IMR-90 (cell line): ENCODE measurements at places on chromosomes 5 and 9. TPM values are rescaled to one million over a fixed set of nuclear protein-coding genes. Genes with fewer than 3 reads are reported as not detected.

- DNase-seq, result no peak
These were observed 23.5 kb downstream of the CPEB4 start for GRCh38 chr5:173911623-173912022.

DNA sequence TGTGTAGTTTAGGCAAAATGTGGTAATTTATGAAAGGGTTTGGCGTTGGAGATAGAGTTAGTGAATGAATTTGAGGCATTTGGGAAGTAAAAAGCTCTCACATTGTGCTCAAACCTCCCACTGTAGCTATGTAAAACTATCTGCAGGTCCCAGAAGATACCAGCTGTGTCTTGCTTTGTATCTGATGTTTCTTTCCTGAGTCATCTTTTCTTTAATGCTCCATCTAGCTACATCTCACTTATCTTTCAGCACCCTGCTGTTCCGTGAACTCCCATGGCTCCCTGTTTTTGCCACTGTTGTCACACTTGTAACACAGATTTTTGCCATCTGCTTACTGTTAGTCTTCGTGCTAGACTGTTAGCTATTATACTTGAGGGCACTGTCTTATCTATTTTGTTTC is 253.1 kb downstream of the NPR3 start:
- peak; percentile 59 for DNase-seq

Gene CDX1
- total RNA-seq, result 0.18 TPM in 1 of 2 replicates, not detected in the other

Gene HAPLN1
- total RNA-seq, result under 0.01 and 0.56 TPM in 2 replicates

- no peak for DNase-seq
These were observed 308.6 kb downstream of the FBXL7 start for GRCh38 chr5:15808577-15808976.

DNA sequence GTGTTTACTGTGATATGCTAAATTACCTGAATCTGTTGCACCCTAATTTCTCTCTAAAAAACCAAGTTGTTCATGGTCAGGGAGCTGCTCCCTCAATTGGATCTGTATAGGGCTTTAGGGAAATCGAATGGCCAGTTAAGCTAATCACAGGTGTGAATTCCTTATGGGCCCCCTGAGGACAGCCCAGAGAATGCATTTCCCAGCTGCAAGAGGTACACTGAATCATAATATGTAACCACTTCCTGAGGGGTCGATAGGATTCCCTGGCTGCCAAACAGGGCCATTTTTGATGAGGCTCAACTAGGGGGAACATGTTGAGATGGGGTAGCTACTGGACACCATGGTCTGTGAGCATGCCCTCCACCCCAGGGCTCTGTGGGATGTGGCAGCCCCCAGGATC is 478.6 kb downstream of the CCDC171 start:
- no peak for DNase-seq

GRCh38 chr9:93463638-93464248 is 10.4 kb upstream of the FAM120AOS start:
- DNase-seq, result no peak

DNA sequence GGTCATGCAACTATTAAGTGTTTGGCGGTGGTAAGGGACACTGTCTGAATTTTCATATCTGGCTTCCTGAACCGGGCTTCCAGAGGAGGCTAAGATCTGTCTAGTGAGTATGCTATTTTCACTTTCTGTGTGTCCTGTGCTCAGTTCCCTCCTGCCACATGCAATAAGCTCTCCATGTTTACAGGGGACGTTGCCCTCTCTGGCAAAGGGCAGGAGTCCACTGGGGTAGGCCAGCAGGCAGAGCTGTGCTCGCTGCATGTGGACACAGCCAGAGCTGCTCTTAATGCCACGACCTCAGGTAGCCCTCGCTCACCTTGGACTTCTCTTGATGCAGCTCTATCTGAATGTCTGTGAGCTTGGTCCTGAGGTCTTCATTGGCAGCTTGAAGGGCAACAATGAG is 111.2 kb downstream of the JAKMIP2 start:
- DNase-seq, result no peak

- DNase-seq, result no peak
These were observed 63.2 kb downstream of the MED27 start for GRCh38 chr9:132016456-132016855.

Gene LCN1
- total RNA-seq, result not detected in 2 replicates

DNA sequence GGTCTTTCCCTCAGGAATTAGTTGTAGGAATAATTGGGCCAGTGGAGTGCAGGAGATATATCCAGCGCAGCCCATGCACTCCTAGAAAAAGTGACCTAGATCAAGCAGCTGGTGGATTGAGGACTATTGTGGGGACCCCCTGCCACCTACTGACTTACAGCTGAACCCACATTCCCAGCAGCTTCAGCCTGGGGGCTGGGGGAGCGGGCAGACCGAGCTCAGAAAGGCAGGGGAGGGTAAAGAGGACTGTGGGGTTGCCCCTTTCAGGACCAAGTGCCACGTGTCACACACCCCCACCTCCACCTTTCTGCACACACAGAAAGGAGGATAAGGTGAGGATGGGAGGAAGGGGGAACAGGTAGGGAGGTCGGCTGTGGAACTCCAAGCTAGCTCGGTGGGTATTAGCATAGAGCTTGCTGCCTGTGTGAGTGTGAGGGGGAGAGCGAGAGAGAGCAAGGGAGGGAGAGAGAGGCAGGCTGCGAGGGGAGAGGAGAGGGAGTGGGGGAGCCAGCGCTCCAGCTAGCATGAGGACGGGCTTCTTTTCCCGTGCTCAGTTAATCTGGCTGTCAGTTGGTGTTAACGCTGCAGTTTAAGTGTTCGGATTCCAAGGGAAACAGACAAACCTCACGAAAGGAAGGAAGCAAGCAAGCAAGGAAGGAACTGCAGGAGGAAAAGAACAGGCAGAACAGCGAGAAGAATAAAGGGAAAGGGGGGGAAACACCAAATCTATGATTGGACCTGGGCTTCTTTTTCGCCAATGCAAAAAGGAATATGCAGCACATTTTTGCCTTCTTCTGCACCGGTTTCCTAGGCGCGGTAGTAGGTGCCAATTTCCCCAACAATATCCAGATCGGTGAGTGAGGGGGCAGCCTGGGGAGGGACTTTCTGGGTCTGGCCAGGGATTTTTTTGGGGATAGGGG is at the start of gene GRIA1:
Gene GRIA1 (plus strand): TSS at position 553 of the 920 bp plus-strand sequence.
- DNase-seq, result peak; percentile 9

DNA sequence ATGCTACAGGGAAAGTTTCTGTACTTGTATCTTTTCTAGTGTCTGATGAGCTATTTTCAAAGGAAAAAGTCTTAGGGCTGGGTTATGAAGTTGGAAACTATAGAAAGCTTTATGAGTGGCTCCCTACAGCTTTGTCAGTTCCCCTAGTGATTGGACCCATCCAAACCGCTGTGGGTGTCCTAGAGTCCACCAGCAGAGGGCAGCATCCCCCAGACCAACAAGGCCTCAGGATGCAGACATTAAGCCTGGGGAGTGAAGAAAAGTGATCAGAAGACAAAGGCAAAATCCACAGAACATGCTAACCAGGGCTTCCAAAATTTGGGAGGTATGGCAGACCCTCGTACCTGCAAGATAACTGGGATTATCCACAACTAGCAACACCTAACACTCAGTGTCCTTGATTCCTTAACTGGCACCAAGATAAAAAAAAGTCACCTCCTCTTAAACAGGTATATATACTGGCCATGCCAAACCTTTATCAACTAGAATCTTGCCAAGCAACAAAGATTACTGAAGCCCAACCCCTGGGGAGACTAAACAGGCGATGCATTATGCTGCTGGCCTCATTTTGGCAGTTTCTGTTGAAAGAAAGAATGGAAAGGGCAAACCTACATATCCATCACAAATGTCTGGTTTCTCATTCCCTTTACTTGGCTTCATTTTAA is 110.4 kb upstream of the NR5A1 start:
- peak; percentile 79 for DNase-seq

DNA sequence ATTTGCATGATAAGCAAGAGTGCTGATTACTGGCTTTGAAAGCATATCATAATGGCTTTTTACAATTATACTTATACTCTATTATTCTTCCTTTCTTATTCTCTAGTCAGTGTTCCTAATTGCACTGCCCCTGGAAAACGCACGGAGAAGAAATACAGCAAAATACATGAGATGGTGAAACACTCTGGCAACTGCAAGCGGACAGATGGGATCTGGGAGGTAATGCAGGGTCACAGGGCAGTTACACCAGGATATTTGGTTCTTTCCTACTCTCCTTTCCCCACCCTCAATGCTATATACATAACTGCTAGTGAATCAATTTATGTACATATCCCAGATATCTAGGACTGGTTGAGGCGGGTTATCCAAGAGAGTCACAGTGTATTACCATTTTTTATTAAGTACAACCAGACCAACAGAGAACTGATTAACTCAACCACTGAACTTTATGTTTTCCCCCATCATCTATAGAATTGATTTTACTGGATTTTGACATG is 423.7 kb downstream of the ZSWIM6 start:
- DNase-seq, result no peak

Gene ADGRD2
- total RNA-seq, result not detected in 2 replicates

GRCh38 chr9:119789987-119790386 is 420.8 kb upstream of the BRINP1 start:
- no peak for DNase-seq

Gene EIF4E1B
- not detected in 2 replicates for total RNA-seq

Gene ABLIM3
- total RNA-seq, result 33.3 and 34.2 TPM in 2 replicates

Gene ELOVL7
- 0.18 TPM in 1 of 2 replicates, not detected in the other for total RNA-seq

Gene IRX1
- total RNA-seq, result not detected in 2 replicates

Gene NMUR2
- total RNA-seq, result not detected in 2 replicates

Gene TMEM141
- total RNA-seq, result 37.2 and 39.1 TPM in 2 replicates

GRCh38 chr5:134046801-134047686 is 42.3 kb upstream of the VDAC1 start:
- DNase-seq, result no peak

Gene SLC25A2
- total RNA-seq, result 0.28 TPM in 1 of 2 replicates, not detected in the other

Gene SPAAR
- total RNA-seq, result 0.18 and 0.28 TPM in 2 replicates

GRCh38 chr9:128102861-128103588 is 24.5 kb downstream of the PTGES2 start:
- DNase-seq, result no peak

GRCh38 chr9:113844466-113844865 is 31.6 kb upstream of the ZNF618 start:
- no peak for DNase-seq

DNA sequence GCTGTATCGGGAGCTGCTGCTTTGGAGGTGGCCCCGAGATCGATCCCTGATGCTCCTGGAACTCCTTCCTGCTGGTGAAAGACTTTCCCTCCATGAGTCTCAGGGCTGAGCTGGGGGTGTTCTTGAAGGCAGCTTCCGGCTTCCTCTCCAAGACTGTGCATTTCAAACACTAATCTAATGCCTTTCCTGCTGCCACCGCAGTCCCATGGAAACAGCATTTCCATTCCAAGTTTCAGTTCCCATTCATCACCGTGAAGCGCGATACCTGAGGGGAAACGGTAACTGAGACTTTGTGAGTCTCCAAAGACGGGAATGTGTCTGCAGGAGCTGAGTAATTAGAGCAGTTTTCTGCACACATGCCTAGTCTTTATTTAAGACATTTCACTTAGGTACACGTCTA is 230.1 kb downstream of the PAX5 start:
- DNase-seq, result no peak

- DNase-seq, result peak; percentile 62
These were observed 172.6 kb upstream of the S1PR3 start for GRCh38 chr9:88818495-88819201.
